ENCODE measurements at places on chromosomes 13 and 19.

GRCh38 chr19:29191005-29191404 is 21.9 kb downstream of the UQCRFS1 start:
- DNase-seq = no peak

- DNase-seq = no peak
Measured at GRCh38 chr19:19538785-19539166, 711 bp downstream of the CILP2 start.

DNA sequence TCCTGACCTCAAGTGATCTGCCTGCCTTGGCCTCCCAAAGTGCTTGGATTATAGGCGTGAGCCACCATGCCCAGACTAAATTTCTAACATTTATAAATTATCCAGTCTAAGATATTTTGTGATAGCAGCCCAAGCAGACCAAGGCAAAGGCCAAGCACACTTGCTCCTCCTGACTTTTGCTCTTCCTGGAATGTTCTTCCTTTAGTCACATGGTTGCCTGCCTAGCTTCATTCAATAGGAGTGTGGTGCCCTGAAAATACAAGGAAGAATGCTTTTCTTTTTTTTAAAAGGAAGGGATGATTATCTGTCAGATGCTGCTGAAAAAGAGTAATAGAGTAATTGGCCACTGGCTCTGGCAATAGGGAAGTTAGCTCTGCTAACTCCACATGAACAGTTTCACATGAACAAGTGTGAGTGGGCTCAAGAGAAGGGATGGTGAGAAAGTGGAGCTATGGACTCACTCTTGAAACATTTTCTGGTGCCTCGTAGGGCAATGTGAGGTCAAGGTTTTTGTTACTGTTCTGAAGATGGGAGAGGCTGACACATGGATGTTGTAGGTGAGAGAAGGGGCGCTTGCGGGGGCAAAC is 47.1 kb downstream of the USPL1 start:
- DNase-seq = no peak

- no peak for DNase-seq
Measured at GRCh38 chr19:20078581-20079031, 806 bp downstream of the ZNF90 start.

GRCh38 chr19:47102346-47103060 is 11.1 kb downstream of the ZC3H4 start:
- no peak for DNase-seq

GRCh38 chr19:13998426-13998825 is 7.7 kb downstream of the RFX1 start:
- no peak for DNase-seq

GRCh38 chr19:48830088-48830487 is 6.2 kb downstream of the HSD17B14 start:
- no peak for DNase-seq

DNA sequence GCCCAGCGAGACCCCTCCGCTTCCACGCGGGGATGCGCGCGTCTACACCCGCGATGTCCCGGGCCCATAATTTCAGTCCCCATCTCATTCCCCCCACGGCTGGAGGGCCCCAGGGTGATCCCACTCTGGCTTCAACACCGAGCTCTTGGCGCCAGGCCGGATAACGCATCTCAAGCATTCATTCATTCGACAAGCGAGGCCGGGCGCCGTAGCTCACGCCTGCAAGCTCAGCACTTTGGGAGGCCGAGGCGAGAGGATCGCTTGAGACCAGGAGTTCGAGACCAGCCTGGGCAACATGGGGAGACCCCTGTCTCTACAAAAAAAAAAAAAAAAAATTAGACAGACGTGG is 5.9 kb downstream of the ANGPTL6 start:
- DNase-seq = no peak

DNA sequence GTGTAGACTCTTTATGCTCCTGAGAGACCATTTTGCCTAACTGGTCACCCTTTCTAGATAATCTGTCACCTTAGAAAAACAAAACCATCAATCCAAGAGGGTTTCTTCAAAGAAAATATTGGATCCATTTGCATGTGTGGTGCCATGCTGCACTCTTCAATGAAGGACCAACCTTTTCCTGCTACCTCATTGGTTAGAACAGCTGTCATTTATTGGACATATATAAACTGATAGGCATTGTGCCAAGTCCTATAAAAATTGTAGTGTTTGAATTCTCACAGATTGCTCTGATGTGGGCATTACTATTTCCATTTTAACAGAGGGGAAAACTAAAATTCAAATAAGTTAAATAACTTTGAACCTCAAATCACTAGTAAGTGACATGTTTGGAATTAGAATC is 333.2 kb downstream of the MYO16 start:
- no peak for DNase-seq

GRCh38 chr13:33236021-33236420 is 49.5 kb downstream of the STARD13 start:
- no peak for DNase-seq

DNA sequence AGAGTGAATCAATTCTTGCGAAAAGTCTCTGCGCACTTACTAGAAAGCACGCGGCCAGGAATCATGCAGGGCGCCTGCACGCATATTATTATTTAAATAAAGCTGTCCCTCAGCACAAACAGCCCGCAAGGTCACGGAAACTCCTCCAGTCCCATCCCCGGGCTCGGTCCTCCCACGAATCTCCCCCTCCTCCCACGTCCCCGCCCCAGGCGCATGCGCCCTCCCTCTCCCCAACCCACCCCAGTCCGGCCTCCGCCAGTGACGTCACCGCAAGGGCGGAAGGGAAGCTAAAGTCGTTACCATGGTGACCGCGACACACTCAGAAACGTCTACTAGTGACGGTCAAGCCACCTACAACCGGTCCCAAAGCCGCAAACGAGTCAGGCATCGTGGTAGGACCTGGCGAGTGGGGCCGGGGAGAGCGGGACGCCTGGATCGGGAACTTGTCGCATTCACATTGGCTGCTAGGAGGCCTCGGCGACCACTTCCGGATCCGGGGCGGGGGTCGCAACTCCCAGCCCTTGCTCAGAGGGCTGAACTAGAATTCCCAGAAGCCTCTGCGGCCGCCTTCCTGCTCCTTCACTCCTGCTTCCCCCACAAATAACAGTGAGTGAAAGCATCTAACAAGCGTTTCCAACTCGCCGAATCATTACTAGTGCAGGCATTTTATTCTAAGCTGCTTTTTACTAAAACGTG is at the start of gene ZSCAN5A:
Gene ZSCAN5A (minus strand): TSS at position 459 of the 696 bp plus-strand sequence. CDS start 89,793 bp downstream, outside the sequence.
- DNase-seq = peak; percentile 96

DNA sequence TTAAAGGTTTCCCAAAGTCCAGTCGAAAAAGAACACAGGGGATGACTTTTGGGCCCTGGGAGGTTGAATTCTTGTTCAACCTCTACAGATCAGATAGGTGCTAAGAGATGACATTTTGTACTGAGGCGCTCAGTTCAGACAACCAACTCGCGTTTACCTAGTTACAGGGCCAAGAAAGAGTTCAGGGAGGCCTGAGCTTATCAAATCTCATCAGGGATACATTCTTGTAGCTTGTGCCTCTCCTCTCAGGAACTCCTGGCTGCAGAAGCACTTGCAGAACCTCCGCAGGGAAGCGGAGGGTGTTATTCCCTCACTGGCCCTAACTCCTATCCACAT is 825 bp downstream of the ZNF776 start:
- no peak for DNase-seq

- DNase-seq = no peak
Measured at GRCh38 chr13:20993211-20993610, 68.2 kb downstream of the LATS2 start.

GRCh38 chr13:18936104-18936503 is 245.5 kb downstream of the TUBA3C start:
- no peak for DNase-seq

- no peak for DNase-seq
Measured at GRCh38 chr19:19432732-19433131, 27.3 kb downstream of the GATAD2A start.

DNA sequence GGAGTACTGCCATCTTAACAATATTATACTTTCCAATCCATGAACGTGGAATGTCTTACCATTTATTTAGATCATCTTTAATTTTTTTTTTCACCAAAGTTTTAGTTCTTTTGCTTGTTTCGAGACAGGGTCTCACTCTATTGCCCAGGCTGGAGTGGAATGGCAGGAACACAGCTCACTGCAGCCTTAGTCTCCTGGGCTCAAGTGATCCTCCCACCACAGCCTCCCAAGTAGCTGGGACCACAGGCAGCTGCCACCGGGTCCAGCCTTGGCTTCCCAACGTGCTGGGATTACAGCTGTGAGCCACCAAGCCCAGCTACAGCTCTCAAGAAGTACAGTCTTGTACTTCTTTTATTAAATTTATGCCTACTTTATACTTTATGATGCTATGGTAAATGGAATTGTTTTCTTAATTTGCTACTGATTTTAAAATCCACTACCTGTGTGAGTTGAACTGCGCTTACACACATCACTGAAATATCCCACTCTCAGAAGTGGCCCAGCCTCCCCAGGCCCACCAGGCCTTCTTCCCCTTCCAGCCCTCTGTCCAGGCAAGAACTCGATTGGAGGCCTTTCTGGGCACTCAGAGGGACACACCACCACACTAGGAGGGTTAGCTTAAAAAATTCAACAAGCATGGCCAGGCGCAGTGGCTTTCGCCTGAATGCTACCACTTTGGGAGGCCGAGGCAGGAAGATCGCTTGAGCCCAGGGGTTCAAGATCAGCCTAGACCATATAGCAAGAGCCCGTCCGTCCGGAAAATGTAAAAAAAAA is 1.0 kb upstream of the PGLS start:
- DNase-seq = no peak

- no peak for DNase-seq
Measured at GRCh38 chr13:31793246-31793645, 53.9 kb downstream of the RXFP2 start.

GRCh38 chr19:43408043-43408442 is 6.6 kb upstream of the TEX101 start:
- DNase-seq = no peak

DNA sequence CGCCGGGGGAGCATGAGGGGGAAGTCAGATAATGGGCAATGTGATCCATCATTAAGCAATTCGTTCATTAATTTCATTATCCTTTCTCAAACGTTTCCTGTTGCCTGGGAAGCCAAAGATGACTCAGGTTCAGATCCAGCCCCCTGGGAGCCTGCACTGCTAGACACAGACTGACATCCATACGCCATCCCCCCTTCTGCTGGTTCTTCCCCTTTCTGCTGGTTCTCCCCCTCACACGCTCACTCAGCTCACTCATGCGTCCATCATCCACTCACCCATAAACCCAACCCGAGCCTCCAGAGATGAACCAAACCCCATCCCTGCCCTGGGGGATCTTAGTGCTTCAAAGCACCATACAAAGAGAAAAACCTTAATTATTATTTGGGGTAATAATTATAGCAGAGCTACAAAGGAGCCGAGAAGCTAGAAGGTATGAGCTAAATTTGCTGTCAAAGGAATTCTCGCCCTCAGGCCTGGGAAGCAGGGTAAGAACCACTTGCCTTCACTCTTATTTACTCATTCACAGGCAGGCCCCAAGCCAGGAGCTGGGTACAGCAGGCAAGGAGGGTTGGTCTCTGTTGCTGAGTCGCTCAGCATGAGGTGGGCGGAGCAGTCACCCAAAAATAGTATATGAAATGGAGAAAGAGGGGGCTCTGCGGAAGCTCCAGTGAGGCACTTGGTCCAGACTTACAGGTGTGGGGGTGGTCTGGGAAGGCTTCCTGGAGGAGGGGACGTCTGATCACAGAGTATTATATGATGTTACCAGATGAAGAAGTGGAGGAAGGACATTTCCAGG is 7.0 kb upstream of the ZNF444 start:
- no peak for DNase-seq

- DNase-seq = peak; percentile 90
Measured at GRCh38 chr19:7871437-7872305, 2.5 kb downstream of the PRR36 start.

GRCh38 chr13:110359840-110360301 is 52.8 kb downstream of the COL4A2 start:
- DNase-seq = no peak

DNA sequence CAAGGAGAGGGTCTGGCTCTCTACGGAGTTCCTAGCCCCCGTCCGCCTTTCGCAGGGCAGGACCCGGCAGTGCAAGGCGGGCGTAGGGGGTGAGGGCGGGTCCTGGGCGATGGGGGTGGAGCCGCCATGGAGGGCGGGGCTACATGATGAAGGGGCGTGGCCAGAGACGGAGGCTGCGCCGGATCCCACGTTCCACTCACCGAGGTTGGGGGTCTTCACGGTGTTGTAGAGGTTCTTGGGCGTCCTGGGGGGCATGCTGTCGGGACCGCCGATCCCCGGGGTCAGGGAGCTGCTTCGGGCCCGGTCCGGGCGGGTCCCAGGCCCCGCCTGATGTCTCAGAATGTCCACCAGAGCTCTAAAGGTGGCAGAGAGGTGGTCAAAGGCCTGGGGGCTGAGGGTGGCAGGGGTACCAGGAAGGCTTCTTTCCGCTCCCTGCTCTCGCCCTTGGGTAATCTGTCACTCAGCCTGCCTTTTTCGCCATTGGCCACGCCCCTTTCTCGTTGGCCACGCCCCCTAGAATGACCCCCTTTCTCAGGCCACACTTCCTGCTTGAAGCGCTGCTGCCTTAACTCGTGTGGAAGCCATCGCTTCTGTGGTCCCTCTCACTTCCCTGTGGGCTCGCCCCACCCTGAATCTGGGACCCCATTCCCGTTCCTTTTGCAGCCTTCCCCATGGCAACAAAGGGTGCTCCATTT is 2.5 kb downstream of the SHISA7 start:
- no peak for DNase-seq

- DNase-seq = no peak
Measured at GRCh38 chr13:98921786-98922185, 56.1 kb downstream of the DOCK9 start.

DNA sequence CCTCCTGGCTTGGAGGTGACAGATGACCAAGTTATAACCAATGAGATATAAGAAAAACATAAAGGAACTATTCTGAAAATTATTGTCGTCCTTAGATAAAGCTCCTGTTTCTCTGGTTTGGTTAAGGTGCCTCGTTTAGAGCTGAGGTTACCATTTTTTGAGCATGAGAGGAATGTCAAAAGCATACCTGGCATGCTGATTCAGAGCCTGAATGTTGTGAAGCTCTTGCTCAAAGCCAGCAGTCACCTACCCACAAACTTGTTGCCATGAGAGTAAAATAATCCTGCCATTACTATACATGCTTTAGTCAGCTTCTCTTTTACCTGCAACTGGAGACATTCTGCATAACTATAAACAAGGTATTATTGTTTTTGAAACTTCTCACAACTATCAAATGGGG is 1116.2 kb downstream of the DIAPH3 start:
- DNase-seq = no peak

DNA sequence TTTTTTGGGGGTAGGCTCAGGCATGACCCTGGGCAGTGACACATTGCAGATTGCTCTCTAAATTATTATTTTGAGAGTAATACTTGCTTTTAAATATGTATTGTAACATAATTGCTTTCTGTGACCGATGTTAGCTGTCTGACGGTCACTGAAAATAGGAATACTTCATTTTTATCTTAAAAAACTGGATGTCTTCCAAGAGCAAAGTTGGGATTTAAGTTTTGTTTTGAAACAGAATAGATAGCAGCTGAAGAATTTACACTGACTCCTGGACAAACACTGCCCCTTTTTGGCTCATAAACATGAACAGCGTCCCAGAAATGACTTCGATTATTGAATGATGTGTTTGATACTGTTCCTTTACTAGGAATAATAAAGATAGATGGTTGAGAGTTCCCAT is 535.9 kb downstream of the GPC5 start:
- no peak for DNase-seq

- no peak for DNase-seq
Measured at GRCh38 chr19:3679138-3679537, 21.1 kb downstream of the PIP5K1C start.

- no peak for DNase-seq
Measured at GRCh38 chr19:15114153-15114540, 6.9 kb downstream of the SYDE1 start.

GRCh38 chr13:113125506-113126264 is 3.1 kb downstream of the F10 start:
- DNase-seq = no peak
